Activated B cell treated with CpG ODN at 0.5 μM for 24 hours (primary cell): ENCODE measurements at places on chromosomes 12 and 14. TPM values are rescaled to one million over a fixed set of nuclear protein-coding genes. Genes with fewer than 3 reads are reported as not detected.

Gene TPH2
- not detected in 2 replicates for total RNA-seq

GRCh38 chr12:4324366-4324765 lies 3.4 kb downstream of the TIGAR start:
- DNase-seq, result no peak
- H3K27ac ChIP-seq, result no peak overlapping the region
- H3K4me3 ChIP-seq, result no peak overlapping the region
- peaks cover 19% of the 10 kb centered on the region for H3K36me3 ChIP-seq

Gene SERPINA9
- total RNA-seq, result 0.24 and 0.40 TPM in 2 replicates

Gene NXPH4
- 3.4 and 3.5 TPM in 2 replicates for total RNA-seq

Gene LRFN5
- total RNA-seq, result 0.11 TPM in 1 of 2 replicates, not detected in the other

GRCh38 chr12:57775563-57776246 lies 3.3 kb downstream of the EEF1AKMT3 start:
- no peak for DNase-seq
- H3K27me3 ChIP-seq, result no peaks in the 10 kb centered on the region
- H3K27ac ChIP-seq, result no peak overlapping the region
- H3K36me3 ChIP-seq, result peaks cover 7% of the 10 kb centered on the region
- peaks cover 14% of the 10 kb centered on the region for H3K4me1 ChIP-seq
- H3K4me3 ChIP-seq, result no peak overlapping the region

GRCh38 chr14:81028461-81028860 lies 73.0 kb downstream of the TSHR start:
- no peak overlapping the region for H3K4me3 ChIP-seq
- H3K27ac ChIP-seq, result no peak overlapping the region
- DNase-seq, result no peak
- H3K27me3 ChIP-seq, result peaks cover 19% of the 10 kb centered on the region

Gene POTEM
- 0.16 TPM in 1 of 2 replicates, not detected in the other for total RNA-seq

- H3K4me1 ChIP-seq, result peaks cover 9% of the 10 kb centered on the region
- no peaks in the 10 kb centered on the region for H3K27me3 ChIP-seq
- H3K36me3 ChIP-seq, result no peaks in the 10 kb centered on the region
- no peak for DNase-seq
- no peak overlapping the region for H3K27ac ChIP-seq
These were observed 23.7 kb upstream of the OSBPL8 start for GRCh38 chr12:76583301-76583700.

GRCh38 chr12:125169870-125170269 lies 104.6 kb downstream of the AACS start:
- H3K36me3 ChIP-seq, result no peaks in the 10 kb centered on the region
- H3K27ac ChIP-seq, result no peak overlapping the region
- no peak for DNase-seq
- H3K4me1 ChIP-seq, result no peaks in the 10 kb centered on the region
- H3K27me3 ChIP-seq, result peaks cover 18% of the 10 kb centered on the region

Gene SYCP3
- total RNA-seq, result 0.17 and 0.49 TPM in 2 replicates
